ENCODE measurements at places on chromosomes 1 and 21.

DNA sequence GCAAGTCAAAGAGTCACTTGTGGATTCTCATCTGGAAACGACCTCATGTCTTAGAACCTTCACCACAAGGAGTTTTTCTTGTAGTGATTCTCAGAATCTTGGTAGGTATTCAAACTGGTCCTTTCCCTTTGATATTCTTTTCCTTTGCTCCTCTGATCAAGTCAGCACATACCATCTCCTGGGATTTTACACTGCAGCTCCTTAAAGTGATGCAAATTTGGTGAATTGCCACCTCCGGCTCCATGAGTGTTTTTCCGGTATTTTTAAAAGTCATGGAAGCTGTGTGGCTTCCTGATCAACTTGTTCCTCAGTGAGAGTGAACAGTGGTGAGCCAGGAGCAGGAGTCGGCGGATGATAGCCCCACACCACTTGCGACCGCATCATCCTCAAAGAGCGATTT is 182.1 kb upstream of the DAB1 start:
- no peak for DNase-seq

GRCh38 chr1:36696261-36696940 is 213.7 kb upstream of the CSF3R start:
- no peak for DNase-seq

GRCh38 chr1:176669782-176670181 is 206.8 kb downstream of the PAPPA2 start:
- no peak for DNase-seq

GRCh38 chr1:58919959-58920321 is 136.1 kb upstream of the JUN start:
- DNase-seq, result no peak

- no peak for DNase-seq
Observed at GRCh38 chr1:2232255-2232915, 4.3 kb downstream of the SKI start.

DNA sequence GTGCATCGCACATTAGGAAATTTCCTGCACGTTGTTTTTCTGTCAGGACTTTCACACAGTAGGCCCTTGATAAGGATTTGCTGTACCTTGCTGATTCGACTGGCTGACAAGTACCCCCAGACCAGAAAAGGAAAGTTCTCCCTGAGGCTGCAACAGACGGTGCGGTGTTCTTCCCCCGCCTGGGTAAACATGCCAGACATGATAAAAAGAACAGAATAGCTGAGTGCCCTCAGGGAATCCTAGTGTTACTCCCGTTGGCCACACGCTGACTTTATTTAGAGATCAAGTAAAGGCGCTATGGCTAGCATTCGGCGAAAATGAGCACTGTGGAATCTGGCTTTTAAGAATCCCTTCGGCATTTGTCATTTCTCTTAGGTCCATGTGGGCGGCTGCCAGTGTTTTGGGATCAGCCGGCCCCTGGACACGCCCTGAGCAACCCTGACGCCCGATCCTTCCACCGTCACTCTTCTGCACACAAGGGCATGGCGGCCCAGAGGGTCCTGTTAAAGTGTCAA is 607.7 kb downstream of the KIF26B start:
- DNase-seq, result no peak

DNA sequence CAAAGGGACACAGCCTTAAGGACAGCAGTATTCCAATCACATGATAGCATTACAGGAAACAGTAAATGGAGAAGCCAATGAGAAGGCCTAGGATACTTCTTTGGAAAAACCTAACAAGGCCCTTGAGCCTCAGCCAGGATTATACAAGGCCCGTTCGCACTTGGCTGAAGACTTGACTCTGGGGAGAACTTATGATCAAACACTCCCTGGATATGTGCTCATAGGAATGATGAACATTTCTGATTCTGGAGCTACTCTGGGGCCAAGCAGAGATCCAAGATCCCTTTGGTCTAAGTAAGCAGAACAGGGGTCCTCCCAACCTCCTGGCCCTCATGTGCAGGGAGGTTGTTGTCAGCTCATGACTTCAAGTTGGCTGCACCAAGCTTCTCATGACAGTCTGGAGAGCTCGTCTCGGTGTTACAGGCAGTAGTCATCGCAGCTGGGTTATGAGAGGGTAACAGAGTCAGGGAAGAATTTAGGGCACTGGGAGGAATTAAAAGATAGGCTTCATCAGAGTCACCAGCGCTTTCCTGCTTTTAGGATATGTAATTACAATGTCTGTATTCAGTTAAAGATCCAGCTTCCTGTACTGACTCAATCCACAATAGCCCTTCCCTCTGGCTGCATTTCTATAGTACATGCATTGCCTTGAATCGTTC is 92.5 kb upstream of the IRF2BP2 start:
- no peak for DNase-seq

DNA sequence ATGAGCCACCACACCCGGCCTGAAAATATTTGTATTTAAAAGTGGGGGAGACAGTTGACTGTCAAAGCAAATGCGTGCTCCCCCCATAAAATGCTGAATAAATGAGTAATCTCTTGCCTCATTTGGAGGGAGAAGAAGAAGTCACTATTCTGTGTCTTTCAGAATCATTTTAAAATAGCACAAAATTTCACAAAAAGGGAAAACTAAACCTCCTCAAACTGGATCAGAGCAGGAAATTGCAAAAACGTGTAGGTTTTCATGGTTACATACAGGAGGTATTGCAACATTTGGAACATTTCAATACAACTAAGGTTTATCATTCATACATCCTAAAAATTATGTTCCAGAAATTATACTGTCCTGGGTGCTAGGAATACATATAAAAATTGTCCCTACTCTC is 13.6 kb downstream of the MTF1 start:
- no peak for DNase-seq

DNA sequence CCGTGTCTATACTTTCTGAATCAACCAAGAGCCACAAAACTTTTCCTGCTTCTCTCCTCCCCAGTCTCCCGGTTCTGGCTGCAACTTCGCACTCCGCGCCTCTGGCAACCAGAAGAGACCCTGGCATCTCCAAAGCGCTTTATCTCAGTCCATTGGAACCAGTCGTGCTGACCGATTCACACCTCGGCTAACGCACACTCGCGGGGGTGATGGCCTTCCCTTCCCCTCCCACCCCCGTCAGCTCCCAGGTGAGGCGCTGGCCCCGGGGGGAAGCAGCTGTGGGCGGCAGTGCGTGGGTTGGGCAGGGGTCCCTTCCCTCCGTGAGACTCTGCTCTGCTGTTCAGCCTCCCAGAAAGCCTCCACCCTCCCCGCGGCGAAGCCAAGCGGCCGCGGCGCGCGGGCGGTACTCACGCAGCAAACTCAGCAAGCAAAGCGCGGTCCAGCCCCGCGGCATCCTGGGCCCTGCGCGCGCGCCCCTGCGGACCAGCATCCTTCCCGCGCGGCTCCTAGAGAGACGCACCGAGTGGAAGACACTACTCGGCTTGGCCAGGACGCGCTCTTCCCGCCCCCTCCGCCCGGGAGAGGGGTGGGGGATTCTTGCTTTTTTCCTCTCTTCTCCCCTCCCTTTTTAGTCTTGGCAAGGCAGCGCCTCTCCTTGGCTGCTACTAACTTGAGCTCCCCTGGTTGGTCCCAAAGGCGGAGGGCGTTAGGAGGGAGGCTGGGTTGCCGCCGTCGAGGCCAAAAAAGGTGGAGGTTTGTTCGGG is at the start of gene CD34:
Gene CD34 (minus strand): TSS at position 535 of the 764 bp plus-strand sequence. CDS start 45 bp downstream, at position 490.
- no peak for DNase-seq

GRCh38 chr1:236175642-236176336 is 33.5 kb downstream of the GPR137B start:
- peak; percentile 78 for DNase-seq

GRCh38 chr1:152683846-152684245 is 2.1 kb upstream of the LCE2B start:
- DNase-seq, result no peak

GRCh38 chr1:178630417-178630816 is 94.6 kb upstream of the RALGPS2 start:
- DNase-seq, result no peak

DNA sequence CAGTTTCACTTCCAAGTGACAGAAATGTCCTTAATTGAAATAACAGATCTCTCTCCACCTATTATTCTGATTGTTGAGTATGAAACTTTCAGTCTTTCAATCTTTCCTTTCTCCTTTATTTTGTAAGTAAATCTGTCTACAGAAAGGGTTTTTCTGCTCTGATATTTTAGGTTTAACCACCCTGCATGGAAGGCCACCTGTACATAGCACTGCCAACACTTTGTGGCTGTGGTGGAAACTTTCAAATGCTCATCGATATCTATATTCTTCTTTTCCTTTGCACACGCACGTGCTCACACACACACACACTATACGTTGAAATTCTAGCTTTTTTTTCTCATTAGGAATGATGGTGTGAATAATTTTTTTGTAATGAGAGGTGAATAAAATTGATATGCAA is 1179.3 kb downstream of the KCNT2 start:
- DNase-seq, result no peak

DNA sequence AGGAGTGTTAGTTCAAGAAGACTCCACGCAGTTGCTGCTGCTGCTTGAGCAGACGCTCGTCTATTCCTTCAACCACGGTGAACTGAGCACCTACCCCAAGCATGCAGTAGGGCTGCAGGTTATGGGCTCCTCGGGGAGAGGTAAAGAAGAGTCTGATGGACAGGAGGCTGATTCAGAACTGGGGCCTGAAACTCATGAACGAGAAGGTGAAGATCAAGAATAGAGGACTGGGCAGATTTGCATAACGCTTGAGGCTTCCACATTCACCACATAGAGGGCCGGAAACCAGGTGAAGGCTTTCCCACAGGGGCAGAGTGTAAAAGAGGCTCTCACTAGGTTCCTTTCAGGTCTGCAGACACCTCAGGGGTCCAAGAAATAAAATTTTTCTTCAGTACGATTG is 9.1 kb downstream of the ABCA4 start:
- DNase-seq, result no peak

- no peak for DNase-seq
Observed at GRCh38 chr1:5548266-5548665, 444.0 kb downstream of the NPHP4 start.

- no peak for DNase-seq
Observed at GRCh38 chr1:230191855-230192254, 124.8 kb downstream of the GALNT2 start.

GRCh38 chr1:69914976-69915765 is 290.2 kb downstream of the LRRC40 start:
- no peak for DNase-seq

- no peak for DNase-seq
Observed at GRCh38 chr1:6424619-6425593, at the start of gene ESPN. Gene ESPN, plus strand, starts transcription at chr1:6424776. Its CDS starts 180 bp downstream, at chr1:6424956.

DNA sequence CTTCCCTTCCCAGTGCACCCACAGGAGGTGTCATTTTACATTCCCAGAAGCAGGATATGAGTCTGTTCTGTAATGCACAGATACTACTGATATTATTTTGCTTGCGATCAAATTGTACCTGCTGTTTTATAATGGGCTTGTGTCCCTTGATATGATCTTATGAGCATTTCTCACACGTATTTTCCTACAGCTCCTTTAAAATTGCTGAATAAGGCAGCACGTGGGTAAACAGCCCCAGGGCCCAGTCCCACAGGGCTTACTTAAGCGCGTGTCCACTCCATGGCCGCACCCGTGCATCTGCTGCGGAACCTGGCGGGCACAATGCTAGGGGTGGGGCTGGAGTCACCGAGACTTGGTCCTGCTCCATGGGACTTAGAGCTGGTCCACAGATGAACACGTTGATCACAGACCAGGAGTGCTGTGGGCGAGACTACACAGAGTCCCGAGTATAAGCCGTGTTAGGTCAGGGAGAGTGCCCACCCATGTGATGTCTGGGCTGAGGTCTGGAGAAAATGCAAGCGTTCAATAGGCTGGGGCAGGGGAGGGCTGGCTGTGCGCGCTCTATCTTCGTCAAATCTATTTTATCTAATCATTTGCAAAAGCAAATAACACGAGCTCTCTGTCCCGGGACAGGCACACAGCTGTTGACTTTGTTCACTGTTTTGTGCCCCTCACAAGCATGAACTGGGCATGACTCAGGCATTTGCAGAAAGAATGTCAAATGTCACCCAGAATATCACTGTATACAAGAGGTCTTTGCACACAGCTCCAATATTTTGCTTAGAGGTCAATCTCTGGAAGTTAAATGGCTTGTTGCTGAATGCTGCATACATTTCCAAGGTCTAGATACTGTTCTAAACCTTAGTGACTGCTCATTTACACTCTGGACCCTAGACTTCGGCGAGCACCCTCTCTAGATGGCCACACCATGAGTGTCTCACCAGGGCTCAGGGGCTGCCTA is 119.3 kb downstream of the CRYAA start:
- DNase-seq, result no peak

- no peak for DNase-seq
Observed at GRCh38 chr1:216387782-216388181, 35.5 kb downstream of the USH2A start.

DNA sequence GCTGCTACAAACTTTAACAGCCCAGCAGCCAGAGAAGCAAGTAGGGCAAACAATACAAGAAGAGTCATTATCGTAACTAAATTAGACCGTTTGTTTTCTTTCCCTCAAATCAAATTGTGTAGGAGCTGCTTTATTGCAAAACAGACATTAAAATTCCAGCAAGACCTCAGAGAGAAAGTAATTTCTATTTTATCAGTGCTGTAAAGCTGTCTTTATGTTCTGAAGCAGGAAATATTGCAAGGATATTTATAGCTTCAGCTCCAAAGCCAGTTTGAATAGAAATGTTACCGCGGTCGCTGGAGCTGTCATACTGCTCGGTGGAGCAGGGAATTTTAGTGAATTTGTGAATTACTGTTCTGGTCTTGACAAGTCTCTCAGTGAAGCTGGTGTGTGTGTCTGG is 503.8 kb upstream of the PLXNA2 start:
- no peak for DNase-seq
